ENCODE measurements at places on chromosomes 16 and 17.

DNA sequence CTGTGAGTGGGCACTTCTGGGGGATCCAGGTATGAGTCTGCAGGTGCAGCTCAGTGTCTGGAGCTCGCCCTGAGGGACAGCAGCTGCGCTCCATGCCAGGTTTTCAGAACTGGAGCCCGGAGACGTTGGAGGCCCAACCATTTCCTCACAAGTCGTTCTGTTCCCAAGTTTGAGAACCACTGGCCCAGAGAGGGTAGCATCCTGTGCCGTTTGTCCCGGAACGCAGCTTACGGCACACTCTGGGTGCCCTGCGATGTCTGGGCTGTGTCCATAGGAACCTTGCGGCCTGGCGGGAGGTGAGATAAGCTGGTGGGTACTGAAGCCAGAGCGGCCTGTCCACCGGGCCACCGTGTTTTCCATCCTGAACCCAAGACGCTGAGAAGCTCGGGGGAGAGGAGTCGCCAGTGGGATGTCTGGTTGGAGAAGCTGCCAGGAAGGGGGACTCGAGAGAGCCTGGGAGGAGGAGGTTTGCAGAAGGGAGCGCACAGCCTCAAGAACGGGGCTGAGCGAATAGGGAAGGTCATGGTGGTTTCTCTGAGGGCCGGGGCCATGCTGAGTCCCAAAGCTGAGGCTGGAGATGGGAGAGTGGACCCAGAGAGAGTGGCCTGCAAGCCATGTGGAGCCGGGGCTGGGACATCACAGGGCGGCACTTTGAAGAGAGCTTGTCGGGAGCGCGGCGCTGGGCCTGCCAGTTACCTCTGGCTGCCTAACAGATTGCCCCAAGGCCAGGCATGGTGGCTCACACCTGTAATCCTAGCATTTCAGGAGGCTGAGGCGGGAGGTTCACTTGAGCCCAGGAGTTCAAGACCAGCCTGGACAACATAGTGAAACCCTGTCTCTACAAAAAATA lies 211.0 kb upstream of the GSE1 start:
- no peak for DNase-seq

GRCh38 chr17:40664582-40665333 lies at the start of gene KRT222:
KRT222 (minus strand) TSS chr17:40665177; CDS start chr17:40665099, 78 bp downstream.
- no peak for DNase-seq

- no peak for DNase-seq
Observed at GRCh38 chr16:88914750-88915368, 48.4 kb upstream of the PABPN1L start.

- no peak for DNase-seq
Observed at GRCh38 chr16:78505036-78505435, 405.6 kb downstream of the WWOX start.

DNA sequence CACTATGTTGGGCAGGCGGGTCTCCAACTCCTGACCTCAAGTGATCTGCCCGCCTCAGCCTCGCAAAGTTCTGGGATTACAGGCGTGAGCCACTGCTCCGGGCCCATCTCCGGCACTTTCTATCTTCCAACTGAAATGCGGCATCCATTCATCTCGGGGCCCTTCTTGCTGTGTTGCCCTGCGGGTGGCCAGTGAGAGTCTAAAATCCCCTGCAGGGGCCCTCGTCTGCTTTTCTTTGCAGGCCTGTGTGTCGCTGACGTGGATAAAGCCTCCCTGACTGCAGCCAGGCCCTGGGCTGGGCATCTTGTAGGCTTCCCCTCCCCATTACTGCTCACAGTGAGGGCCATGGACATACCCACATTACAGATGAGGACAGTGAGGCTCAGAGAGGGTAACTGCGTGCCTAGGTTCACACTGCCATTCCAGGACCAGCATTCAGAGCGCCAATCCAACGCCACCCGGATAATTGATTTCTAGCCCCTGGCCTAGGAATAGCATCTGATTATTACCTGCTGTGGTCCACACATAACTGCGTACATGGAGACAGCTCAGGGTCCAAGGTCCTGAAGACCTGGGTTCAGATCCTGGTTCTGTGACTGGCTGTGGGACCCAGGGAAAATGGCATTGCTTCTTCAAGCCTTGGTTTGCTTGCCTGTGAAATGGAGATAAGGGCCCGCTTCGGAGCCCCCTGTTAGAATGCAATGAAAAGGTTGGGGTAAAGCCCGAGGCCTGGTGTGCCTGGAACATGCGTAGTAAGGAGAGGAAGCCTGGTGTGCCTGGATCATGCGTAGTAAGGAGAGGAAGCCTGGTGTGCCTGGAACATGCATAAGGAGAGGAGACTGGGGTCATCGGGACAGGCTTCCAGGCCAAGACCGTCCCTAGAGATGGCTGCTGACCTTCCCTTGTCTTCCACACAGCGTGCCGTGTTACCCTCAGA lies 25.0 kb downstream of the CRISPLD2 start:
- no peak for DNase-seq

- no peak for DNase-seq
Observed at GRCh38 chr17:9805769-9806168, 14.4 kb upstream of the DHRS7C start.

- no peak for DNase-seq
Observed at GRCh38 chr16:9647981-9648701, 534.1 kb downstream of the GRIN2A start.

DNA sequence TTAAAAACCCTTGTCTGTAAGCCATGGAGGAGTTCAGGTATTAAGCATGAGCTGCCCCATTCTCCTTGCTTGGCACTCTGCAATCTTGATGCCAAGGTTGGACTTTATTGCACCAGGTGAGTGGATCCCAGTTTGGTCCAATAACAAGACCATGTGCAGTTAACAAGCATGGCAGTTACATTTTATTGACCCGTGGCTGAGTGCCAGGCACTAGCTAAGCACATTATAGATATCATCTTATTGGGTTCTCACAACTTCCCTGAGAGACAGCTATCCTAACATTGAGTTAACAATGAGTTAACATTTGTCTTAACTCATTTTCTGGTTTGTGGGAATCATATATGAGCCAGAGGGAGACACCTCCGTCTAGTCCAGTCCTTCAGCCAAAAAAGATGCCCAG lies 21.8 kb downstream of the LYRM9 start:
- no peak for DNase-seq

- DNase-seq: no peak
Observed at GRCh38 chr16:17628983-17629382, 158.2 kb upstream of the XYLT1 start.

- DNase-seq: no peak
Observed at GRCh38 chr16:52095471-52095870, 451.5 kb downstream of the TOX3 start.

DNA sequence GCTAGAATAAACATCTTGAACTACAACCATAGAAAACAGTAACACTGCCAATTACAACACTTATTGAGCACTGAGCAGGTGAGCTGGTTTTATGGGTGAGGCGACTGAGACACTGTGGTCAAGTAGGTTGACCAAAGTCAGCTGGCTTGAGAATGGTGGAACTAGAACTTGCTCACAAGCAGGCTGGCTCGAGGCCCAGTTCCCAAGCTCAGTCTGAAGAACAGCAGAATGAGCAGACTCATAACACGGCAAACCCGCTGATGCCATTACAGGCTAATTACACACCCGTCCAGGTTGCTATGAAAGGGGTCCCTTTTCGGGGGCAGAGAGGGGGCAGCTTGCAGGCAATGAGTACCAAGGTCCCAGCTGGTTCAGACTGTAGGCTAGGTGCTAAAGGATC lies 6.5 kb downstream of the ZZEF1 start:
- no peak for DNase-seq

GRCh38 chr17:16933317-16934132 lies 38.4 kb downstream of the TNFRSF13B start:
- peak; percentile 46 for DNase-seq

DNA sequence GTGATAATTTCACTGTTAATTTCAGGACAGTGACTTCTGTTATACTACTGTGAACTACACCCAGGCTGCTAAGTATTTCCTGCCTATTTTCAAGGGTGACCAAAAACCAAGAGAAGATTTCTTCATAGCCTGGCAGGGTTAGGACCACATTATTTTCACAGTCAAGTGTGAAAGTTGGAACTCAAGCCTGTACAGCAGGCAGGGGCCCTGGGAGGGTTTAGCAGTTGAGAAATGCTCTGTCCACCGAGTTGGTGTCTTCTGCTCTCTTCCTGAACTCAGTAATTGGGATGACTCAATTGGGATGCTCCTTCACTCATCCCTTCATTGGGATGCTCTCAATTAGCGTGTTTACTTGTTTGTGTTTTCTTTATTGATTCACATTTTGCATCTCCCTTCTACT lies 347.3 kb upstream of the CDH11 start:
- no peak for DNase-seq
